ENCODE measurements at places on chromosomes 6 and 20.

GRCh38 chr20:21315138-21315537, 12.0 kb downstream of the XRN2 start:
- DNase-seq: peak; percentile 12

DNA sequence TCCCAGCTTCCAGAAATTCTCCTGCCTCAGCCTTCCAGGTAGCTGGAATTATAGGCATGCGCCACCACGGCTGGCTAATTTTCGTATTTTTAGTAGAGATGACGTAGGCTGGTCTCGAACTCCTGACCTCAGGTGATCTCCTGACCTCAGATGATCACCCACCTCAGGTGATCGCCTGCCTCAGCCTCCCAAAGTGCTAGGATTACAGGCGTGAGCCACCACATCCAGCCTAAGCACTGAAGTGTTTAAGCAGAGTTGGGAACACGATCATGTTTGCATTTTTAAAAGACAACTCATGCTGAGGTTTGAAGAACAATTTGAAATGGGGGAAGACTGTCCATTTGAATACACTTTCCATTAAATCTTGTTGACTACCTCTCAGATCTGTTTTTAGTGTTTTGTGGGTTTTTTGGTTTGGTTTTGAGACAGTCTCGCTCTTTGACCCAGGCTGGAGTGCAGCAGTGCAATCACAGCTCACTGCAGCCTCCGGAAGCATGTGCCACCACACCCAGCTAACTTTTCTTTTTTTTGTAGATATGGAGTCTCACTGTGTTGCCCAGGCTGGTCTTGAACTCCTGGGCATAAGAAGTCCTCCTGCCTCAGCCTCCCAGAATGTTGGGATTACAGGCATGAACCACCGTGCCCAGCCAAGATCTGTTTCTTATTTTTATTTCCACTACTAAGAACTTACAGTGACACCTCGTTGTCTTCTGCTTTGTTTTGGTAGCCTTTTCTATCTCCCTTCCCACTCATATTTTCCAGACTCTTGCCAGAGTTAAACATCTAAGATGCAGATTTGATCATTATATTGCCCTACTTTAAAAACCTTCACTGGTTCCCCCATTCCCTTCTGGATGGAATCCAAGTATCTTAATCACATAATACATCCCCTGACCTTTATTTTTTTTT, 5.5 kb downstream of the CASP8AP2 start:
- DNase-seq: no peak

GRCh38 chr20:33015114-33015484, 7.6 kb downstream of the BPIFB2 start:
- no peak for DNase-seq

DNA sequence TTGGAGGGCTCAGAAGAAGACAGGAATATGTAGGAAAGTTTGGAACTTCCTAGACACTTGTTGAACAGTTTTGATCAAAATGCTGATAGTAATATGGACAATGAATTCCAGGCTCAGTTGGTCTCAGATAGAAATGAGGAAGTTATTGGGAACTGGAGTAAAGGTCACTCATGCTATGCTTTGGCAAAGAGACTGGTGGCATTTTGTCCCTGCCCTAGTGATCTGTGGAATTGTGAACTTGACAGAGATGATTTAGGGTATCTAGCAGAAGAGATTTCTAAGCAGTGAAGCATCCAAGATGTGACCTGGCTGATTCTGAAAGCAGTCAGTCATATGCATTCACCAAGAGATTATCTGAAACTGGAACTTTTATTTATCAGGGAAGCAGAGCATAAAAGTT, 45.1 kb downstream of the FRK start:
- no peak for DNase-seq

- peak; percentile 37 for DNase-seq
Observed at GRCh38 chr20:43840382-43841070, 74.1 kb upstream of the TOX2 start.

DNA sequence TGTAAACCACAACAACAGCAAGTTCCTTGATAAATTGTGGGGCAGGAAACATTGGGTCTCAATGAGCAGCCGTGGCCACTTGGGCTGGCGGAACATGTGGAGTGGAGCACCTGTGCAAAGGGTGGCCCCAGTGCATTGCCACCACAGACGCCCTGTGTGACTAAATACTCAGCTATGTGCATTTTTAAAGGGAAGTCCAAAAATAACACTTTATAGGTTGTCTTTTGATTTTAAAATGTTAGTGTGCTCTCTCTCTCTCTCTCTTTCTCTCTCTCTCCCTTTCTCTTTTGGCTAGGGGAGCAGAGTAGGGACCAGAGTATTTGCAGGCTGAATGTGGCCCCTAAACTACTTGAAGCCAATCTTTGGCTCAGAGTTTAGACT, 236.3 kb downstream of the BCAS1 start:
- DNase-seq: peak; percentile 37

DNA sequence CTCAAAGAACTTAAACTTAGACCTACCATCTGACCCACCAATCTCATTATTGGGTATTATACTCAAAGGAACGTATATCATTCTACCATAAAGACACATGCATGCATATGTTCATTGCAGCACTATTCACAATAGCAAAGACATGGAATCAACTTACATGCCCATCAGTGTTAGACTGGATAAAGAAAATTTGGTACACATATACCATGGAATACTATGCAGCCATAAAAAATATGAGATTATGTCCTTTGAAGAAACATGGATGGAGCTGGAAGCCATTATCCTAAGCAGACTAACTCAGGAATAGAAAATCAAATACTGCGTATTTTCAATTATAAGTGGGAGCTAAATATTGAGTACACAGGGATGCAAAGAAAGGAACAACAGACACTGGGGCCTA, 166.4 kb upstream of the GLP1R start:
- no peak for DNase-seq

DNA sequence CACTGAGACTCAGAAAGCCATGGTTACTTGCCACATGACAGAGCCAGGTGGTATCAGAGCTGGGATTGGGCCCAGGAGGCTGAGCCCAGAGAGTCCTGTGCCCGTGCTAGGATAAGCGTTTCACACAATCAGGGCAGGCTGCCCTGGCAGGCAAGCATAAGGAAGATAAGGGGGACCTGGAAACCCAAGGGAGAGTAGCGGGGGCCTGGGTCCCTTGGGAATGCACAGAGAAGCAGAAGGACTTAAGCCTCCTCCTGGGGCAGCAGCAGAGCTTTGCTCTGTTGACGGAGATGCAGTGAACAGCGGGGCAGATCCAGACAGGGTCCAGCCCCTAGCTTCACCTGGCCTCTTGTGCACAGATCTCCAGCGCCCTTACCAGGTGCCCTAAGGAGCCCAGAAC, 8.7 kb downstream of the TRIB3 start:
- no peak for DNase-seq

- DNase-seq: no peak
Observed at GRCh38 chr6:89154131-89154530, 8.3 kb downstream of the PM20D2 start.

DNA sequence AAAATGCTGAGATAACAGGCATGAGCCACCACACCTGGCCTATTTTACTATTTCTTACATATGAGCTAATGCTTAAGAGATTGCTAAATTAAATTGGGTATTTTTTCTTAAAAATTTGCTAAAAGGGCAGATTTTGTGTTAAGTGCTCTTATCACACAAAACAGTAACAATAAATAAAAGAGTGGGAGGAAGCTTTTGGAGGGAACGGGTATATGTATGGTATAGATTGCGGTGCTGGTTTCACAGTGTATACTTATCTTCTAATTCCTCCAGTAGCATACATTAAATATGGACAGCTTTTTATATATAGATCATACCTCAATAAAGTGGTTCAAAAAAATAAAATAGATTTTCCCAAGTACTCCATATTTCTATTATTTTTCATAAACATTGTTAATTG, 39.4 kb upstream of the FABP7 start:
- DNase-seq: no peak

- DNase-seq: no peak
Observed at GRCh38 chr6:104597541-104598050, 262.1 kb downstream of the HACE1 start.

- DNase-seq: no peak
Observed at GRCh38 chr6:16405375-16405774, 167.0 kb downstream of the GMPR start.

GRCh38 chr6:148780918-148781436, 34.1 kb downstream of the UST start:
- DNase-seq: no peak

DNA sequence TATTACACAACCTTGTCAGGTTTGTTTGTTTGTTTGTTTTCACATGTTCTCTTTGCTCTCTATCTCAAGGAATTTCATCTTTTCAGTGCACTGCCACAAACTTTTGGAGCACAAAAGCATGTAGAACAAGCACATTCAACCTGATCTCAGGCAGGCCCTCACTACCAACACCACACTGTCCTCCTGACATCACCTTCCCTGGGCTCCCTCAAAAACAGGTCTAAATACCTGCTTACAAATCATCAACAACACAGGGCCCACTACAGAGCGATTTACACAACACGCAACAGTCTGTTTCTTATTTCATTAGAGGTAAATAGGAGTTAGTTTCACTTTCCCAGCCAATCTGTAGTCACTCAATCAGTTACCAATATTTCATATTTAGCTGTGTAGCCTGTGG, 241.4 kb downstream of the EPHA7 start:
- no peak for DNase-seq

GRCh38 chr6:48068278-48069251, 42.4 kb downstream of the PTCHD4 start:
- no peak for DNase-seq

DNA sequence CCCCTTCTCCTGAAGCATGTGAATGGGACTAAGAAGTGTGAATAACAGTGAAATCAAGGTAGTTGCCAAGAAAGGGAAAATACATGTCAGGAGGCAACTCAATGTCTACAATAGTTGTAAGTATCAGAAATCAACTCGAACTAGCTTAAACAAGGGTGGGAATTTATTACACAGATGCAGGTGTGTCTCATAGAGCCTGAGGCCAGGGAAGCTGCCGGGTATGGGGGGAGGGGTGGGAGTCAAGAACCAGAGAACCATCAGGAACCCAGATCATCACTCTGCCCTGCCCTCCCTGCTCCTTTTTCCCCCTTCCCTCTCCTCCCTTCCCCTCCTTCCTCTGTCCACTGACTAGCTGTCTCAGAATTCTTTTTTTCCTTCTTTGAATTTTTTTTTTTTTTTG, 34.9 kb upstream of the BMP6 start:
- no peak for DNase-seq

- no peak for DNase-seq
Observed at GRCh38 chr6:157478926-157479325, 97.9 kb downstream of the ZDHHC14 start.

GRCh38 chr6:117602151-117602898, at the start of gene GOPC:
Gene GOPC, minus strand, starts transcription at chr6:117602511. Its CDS starts 223 bp downstream, at chr6:117602288.
- peak; percentile 95 for DNase-seq

DNA sequence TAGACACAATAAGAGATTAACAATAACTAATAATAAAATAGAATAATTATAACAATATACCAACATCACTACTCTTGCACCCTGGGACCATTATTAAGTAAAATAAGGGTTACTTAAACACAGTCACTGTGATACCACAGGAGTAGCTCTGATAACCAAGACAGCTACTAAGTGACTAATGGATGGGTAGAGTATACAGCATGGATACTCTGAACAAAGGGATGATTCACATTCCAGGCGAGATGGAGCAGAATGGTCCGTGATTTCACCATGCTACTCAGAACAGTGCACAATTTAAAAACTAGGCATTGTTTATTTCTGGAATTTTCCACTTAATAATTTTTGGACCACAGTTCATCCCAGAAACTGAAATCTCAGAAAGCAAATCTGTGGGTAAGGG, 80.0 kb upstream of the FUT9 start:
- DNase-seq: no peak

- DNase-seq: peak; percentile 17
Observed at GRCh38 chr20:53829255-53829723, 235.7 kb upstream of the ZNF217 start.

- DNase-seq: no peak
Observed at GRCh38 chr6:98831959-98832283, 2.5 kb upstream of the POU3F2 start.

DNA sequence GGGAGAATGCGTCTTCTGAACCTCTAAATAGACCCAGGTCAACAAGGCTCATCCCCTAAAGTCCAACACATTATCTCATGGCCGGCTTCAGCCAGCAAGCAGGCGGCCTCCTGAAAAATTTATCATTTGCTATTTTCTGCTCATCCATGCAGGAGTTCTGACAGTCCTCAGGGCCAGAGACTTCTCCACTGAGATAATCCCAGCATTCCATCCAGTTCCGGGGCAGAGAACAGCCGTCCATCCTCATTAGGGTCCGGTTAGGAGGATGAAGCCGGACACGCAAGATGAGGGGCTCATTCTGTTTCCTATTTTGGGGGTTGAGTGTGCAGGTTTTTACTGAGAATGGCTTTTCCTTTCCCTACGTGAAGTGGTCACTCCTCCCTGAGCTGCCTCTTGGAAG, 258.1 kb downstream of the PREX1 start:
- DNase-seq: no peak

- DNase-seq: no peak
Observed at GRCh38 chr6:112321941-112322424, 25.1 kb upstream of the RFPL4B start.

- no peak for DNase-seq
Observed at GRCh38 chr6:116404696-116405095, 33.9 kb downstream of the DSE start.

DNA sequence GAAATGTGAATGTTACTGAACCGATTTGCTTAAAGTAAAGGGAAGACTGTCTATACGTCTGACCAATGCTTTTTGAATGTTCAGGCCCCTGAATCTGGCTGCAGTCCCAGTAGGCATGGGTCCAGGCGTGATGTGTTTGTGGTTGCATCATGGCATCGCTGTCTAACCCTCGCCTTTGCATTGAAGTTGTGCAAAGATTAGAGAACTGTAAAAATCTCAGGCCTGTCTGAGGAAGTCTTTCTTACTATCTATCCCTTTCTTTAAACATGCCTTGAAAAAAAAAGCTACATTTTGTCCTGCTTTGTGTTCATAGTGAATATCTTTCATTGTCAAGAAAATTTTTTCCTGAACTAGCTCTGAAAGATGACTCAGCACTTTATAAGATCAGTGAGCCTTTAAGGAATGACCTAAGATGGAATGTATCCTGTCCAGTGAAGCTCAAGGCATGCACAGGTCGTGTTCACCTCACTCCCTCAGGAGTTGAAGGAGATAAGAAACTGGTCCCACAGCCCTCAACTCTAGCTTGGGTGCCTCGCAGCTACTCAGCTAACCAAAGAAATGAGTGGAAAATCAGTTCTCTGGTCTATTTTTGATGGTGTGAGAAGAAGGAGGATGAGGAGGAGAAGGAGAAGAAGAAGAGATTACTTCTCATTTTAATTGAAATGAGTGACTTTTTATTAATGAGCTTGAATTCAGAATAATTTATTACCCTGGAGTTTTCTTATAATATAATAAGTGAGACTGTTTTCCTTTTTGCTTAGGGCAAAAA, 48.6 kb downstream of the TPD52L1 start:
- DNase-seq: no peak

DNA sequence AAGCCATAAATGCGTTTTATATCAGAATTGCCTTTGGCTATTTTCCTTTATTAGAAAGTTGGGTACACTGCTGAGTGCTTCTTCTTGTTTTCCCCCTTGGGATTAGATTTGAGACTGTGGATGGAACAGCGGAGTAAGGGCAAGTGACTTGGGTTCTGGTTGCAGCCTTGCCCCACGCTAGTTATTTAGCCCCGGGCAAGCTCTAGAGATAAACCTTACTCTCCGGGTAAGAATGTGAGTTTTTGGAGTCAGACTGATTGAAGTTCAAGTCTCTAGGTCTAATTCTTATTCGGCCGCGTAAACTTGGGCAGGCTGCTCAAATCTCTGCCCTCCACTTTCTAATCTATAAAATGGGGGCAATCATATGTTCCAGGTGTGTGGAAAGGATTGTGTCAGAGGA, 8.9 kb downstream of the TSHZ2 start:
- DNase-seq: no peak

- no peak for DNase-seq
Observed at GRCh38 chr20:9629831-9630230, 115.4 kb downstream of the LAMP5 start.

GRCh38 chr20:39075731-39076130, 113.6 kb downstream of the DHX35 start:
- DNase-seq: no peak

Measured in Kasumi-1 (cell line).